ENCODE measurements at places on chromosomes 5 and 9.
A peak's percentile ranks its signal among the peaks of the same experiment; 100 is the strongest.

DNA sequence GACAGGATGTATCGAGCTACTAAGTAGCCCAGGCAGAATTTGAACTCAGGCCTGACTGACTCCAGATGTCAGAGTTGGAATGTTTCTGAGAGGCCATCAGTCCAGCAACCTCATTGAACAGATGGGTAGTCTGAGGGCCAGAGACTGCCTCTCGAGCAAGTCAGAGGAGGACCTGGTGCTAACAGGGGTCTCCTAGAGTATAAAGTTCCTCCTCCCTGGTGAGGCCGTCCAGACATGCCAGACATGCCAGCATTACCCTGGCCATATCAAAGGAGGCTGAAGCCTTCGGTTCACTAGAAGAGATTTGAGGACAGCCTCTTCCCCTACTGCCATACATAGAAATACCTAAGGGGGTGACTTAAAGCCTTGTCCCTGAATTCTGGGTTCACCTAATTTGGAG is 81.2 kb downstream of the ZNF618 start:
- DNase-seq, result no peak

DNA sequence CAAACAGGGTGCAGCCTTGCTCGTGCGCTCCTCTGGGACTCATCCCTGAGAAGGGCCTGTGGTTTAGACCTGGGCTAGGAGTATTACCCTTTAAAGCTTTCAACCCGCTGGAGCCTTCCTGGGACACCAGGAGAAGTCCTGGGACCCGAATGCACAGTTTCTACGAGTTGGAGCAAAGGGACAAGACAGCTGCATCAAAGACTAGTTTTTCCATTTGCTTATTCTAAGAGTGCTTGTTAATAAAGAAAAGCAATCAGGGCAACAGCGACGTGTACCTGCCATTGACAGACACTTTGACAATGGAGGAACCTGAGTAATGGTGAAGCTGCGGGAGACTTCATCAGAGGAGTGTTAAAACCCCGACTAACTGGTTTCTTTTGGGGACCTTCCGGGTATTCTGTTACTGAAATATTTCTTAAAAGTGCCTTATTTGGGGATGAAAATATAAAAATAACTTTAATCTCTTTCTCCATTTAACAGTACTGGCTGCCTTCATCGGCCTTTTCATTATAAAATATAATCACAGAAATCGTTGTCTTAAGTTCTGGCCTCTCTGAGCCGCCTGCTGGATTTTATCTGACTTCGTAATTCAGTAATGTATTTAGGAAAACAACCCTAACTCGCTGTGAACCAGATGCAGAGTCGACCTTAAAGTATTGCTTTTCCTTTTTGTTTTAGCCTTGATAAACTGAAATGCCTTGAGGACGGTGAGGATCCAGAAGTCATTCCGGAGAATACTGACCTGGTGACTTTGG is 732 bp downstream of the SNAPC3 start:
- DNase-seq, result no peak

DNA sequence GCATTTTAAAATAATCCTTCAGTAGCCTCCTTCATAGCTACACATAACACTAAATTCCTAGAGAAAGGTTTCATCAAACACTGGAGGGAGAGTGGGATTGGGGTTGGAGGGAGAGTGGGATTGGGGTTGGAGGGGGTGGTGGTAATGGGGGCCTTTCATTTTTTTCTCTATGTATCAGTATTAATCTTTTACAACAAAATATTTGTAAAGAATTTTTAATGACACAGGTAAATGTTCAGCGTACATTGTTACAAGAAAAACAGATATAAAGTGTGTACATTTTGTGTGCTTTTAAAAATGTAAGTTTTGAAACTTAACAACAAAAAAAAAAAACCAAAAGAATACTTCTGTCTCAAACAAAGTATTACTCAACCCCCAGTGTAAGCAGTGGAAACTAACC is 266.4 kb downstream of the DENND1A start:
- no peak for DNase-seq

- DNase-seq, result no peak
Observed at GRCh38 chr5:66515209-66515608, 81.0 kb upstream of the MAST4 start.

DNA sequence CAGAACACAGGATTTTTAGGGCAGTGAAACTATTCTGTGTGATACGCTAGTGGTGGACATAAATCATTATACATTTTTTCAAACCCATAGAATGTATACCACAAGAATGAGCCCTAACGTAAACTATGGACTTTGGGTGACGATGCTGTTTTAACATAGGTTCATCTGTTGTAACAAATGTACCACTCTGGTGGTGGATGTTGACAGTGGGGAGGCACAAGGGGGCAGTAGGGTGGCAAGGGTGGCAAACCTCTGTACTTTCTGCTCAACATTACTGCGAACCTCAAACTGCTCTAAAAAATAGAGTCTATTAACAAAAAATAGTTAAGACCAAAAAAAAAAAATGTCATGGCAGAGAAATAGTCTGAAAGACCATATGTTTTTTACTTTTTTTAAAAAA is 9.1 kb upstream of the MVB12B start:
- no peak for DNase-seq

DNA sequence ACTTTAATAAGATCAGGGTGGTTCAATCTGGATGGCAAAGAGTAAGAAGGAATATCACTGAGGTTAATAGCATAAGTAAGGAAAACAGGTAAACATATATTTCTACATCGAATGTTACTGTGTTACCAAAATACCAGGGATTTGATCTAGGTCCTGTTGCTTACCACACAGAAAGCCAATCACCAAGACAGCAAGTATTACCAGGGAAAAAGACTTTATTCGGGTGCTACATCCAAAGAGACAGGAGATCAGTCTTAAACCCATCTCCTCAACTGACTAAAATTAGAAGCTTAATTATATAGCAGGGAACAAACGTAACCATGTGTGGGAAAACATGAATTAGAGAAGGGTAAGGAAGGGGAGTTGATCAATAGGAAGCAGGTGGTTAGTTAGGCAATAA is 500.1 kb downstream of the EFNA5 start:
- no peak for DNase-seq

GRCh38 chr9:75023846-75024245 is 4.2 kb downstream of the CARNMT1 start:
- no peak for DNase-seq

GRCh38 chr5:83516377-83516776 is 44.8 kb downstream of the VCAN start:
- no peak for DNase-seq

DNA sequence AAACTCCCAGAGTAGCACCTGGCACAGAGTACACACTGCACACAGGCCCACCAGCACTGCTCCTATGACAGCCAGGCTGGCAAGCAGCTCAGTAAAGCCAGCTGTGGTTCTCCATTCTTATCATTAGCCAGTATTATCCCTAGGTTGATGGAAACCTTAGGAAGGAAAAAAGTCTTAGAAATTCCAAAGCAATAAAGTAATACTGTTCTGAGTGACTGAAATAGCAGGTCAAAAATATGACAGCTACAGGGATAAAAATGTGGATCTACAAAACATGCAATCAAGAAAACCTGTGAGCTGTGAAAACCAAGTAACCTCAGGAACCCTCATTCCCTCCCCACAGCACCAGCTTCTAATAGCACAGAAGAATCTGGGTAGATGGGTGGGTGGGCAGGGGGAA is 403.5 kb downstream of the SPOCK1 start:
- no peak for DNase-seq

- DNase-seq, result no peak
Observed at GRCh38 chr9:131403493-131403773, 9.5 kb downstream of the PRRC2B start.

DNA sequence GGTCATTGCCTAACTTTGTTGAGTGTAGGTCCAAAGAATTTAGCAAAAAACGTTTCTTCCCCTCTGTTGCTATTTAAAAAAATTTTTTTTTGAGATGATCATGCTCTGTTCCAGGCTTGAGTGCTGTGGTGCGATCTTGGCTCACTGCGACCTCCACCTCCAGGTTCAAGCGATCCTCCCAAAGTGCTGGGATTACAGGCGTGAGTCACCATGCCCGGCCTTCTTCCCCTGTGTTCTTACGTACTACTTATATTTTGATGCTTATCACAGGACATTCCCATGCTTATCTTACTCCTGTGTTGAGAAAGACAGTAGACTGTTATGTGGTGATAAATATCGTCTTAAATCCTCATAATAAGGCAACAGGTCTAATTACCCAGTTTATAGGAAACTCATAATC is 2.5 kb downstream of the ACER2 start:
- DNase-seq, result no peak

DNA sequence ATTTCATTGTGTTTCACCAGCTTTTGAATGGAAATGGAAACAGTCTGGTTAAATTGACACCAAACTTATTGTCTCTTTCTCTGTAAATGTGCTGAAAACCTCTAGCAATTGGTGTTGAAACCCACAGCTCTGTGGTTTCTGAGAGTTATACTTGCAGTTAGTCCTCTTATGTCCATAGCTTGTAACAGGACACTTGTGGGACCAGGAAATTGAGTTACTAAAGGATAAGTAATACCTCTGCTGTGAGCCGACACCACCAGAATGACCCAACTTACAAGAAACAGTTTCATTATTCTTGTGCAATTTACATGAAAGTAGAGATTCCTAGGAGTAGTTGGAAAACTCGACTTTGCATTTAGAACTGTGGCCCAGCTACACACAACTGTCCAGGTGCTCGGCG is 191.5 kb downstream of the CFAP90 start:
- DNase-seq, result no peak

GRCh38 chr9:129866394-129867135 is 31.3 kb downstream of the USP20 start:
- no peak for DNase-seq

- DNase-seq, result no peak
Observed at GRCh38 chr5:136750224-136750862, 385.0 kb upstream of the TRPC7 start.

GRCh38 chr9:86783884-86784283 is 163.4 kb downstream of the GAS1 start:
- no peak for DNase-seq

GRCh38 chr5:180618487-180618828 is 27.2 kb upstream of the SCGB3A1 start:
- DNase-seq, result peak; percentile 25

DNA sequence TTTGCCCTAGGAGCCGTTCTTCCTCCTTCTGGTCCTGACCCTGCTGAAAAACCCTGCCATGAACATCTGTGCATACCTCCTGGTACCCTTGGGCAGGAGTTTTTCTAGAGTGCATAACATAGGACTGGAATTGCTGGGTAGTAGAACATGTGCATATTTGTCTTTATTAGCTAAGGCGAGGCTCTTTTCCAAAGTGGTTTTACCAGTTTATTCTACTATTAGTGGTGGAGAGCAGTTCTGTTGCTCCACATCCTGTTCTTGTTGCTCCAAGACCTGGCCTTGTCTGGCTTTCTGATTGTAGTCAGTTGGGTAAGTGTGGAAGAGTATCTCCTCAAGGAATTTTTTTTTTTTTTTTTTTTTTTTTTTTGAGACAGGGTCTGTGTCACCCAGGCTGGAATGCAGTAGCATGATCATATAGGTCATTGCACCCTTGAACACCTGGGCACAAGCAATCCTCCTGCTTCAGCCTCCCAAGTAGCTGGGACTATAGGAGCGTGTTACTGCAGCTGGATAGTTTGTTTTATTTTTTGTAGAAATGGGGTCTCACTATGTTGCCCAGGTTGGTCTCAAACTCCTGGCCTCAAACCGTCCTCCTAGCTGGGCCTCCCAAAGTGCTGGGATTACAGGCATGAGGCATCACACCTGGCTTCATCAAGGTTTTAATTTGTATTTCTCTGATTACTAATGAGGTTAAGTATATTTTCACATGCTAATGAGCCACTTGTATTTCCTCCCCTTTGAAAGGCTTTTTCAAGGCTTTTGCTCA is 85.2 kb downstream of the SPRY4 start:
- DNase-seq, result no peak

DNA sequence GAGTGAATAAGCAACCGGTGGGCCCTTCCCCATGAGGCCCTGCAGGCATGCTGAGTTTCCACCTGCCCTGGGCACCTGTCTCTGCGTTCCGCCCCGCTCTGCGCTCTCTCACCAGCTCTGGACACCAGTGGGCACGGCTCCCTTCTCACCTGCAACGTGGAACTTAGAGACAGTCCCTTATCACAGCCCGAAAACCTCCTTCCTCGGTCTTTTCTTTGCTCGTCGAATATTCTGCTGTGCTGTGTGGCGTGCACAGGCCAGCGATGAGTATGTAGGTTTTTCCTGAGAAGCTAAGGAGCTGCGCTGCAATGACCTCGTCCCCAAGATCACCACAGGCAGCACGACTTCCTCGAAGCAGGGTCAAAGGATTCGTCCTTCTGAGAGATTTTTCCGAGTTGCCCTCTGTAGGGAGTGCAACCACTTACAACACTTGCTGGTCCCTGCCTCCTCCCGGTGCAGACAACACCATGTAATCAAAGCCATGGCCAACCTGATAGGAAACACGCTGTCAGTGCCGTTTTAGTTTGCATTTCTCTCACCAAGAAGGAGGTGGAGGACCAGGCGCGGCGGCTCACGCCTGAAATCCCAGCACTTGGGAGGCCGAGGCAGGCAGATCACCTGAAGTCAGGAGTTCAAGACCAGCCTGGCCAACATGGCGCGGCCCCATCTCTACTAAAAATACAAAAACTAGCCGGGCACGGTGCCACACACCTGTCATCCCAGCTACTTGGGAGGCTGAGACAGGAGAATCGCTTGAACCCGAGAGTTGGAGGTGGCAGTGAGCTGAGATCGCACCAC is 27.2 kb upstream of the NOTCH1 start:
- DNase-seq, result no peak

- no peak for DNase-seq
Observed at GRCh38 chr5:148202531-148203203, at the start of gene SPINK6. TSS of gene SPINK6 (plus strand) at chr5:148203042. CDS start at chr5:148203097, 55 bp downstream.

DNA sequence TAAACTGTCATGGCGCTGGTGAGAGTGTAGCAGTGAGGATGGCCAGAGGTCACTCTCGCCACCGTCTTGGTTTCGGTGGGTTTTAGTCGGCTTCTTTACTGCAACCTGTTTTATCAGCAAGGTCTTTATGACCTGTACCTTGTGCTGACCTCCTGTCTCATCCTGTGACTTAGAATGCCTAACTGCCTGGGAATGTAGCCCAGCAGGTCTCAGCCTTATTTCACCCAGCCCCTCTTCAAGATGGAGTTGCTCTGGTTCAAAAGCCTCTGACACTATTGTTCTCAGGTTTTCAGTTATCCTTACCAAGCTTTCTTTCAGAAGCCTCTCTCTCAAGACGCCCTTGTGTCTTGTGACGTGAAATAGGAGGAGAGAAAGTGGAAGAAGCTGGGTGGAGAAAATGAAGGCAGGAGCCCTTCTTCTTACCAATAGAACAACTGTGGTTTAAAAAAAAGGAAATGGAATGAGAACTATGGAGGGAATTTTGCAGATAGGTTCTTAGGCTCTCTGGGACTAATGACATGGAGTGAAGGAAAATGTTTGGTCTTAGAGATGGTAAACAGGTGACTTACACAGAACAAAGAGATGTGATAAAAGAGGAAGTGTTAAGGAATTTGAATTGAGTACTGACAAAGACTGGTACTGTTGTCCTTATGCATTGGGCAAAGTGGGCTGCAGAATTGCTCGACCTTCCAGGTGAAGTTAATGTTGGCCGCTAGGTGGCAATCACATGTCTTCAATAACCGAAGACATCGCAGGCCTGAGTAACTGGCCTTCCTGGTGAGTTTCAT is 133.3 kb upstream of the RAI14 start:
- no peak for DNase-seq

Measured in DMS 273 treated with DMSO at 0.1 percent for 48 hours (cell line).